ENCODE measurements at places on chromosomes 1 and 21.

GRCh38 chr1:203369666-203370065 lies 18.7 kb upstream of the FMOD start:
- DNase-seq = no peak

DNA sequence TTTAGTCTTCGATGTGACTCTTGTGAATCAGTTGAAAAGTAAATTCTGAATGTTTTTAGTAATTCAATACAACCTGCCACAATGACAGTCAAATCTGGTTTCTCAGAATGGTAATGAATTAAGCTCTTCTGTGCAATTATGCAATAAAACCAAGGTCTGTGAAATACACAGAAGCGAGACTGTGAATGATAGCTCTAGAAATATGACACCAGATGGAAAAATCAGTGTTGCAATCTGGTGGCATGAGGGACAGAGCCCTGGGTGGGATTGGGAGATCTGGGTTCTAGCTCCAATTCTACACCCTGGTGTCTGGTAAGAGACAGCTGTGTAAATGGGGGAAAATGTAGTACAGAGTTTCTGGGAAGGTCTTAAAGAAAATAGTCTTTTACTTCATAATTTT lies 586.4 kb upstream of the ZRANB2 start:
- no peak for DNase-seq

DNA sequence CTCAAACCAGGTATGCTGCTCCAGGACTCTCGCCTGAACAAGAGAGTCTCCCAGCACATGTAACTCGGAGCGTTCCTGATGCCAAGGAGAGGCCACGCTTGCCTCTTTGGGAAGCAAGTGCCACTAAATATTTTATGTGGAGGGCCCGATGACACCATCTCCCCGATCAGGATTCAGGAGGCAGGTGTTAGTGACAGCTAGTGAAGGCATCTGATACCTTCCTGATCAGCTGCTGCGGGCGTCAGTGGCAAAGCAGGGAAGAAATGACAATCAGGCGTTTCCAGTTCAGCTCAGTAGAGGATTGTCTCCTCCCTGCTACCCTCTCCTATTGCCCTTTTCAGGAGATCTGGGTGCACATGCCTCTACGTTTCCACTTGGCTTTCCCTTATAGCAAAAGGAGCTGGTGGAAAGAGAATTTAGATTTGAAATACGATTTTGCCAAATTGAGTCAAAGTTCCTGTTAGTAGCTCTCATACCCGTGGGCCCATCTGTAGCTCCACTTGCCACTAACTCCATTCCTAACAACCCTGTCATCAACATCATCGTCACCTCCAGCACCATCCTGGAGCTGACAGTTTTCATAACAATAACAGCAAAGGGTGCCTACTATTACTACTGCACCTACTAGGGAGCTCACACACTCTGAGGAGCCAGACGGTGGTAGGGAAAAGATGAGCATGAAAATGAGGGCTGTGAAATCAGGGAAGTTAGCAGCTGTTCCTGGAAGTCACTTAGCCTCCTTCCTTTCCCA lies 21.6 kb downstream of the PLXNA2 start:
- DNase-seq = no peak

DNA sequence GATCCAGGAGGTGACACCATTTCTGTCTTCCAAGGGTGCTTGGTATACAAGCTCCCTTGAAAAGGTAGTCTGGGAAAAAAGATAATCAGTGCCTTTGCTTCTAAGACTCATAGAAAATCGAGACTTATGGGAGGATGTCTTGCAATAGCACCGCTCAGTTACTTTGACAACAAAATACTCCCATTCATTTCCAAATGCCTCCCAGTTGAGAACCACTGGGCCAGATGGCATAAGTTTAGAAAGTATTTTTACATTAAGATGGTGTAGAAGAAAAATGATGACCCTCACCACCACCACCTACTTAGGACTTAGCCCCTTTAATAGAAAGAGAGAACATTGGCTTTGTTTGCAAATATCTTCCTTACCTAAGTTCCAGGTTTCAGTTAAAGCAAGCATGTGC lies 4.6 kb downstream of the TRMT13 start:
- no peak for DNase-seq

DNA sequence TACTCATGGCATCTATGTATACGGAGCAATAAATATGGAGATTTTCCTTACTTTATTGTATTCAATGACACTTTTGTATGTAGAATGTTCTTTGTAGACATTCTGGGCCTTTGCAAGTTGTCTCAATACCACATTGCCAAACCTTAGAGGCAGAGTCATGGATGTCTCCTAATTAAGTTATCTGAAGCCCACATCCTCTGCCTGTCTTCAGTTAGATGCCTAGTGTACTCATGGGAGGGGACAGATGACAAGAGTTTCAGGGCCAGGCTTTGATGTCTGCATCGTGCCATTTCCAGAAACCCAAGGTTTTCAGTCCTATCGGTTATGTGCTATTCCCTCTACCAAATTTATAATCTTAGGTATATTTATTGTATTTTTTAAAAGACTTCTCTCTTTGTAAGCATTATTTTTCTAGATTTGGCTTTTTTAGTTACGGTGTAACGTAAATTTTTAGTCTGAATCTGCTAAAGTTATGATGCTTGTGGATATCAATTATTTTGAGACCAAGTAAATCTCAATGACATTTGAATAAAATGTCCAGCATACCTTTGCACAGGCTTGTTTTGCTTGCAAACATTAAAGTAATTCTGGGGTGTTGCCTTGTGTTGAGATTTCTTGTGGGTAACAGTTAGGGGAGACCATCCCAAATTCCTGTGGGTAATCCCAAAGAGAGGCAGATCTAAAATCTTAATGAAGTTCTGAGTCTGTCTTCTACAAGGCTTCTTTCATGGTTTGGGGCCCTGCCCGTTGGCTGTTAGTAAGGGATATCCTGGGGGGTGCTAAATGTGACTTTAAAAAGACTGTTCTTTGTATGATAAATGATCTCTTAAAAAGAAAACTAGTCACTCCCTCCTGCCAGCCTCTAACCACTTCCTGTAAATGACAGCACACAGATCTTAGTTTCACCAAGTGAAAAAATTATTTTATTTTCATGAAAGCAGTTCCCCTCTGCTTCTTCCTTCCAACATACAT lies 8.0 kb upstream of the MACF1 start:
- DNase-seq = no peak

GRCh38 chr1:231583376-231583775 lies 43.2 kb upstream of the DISC1 start:
- DNase-seq = no peak

GRCh38 chr1:12640958-12641272 lies 3.0 kb upstream of the AADACL4 start:
- DNase-seq = no peak

GRCh38 chr1:97010566-97011264 lies 289.1 kb downstream of the PTBP2 start:
- DNase-seq = no peak

DNA sequence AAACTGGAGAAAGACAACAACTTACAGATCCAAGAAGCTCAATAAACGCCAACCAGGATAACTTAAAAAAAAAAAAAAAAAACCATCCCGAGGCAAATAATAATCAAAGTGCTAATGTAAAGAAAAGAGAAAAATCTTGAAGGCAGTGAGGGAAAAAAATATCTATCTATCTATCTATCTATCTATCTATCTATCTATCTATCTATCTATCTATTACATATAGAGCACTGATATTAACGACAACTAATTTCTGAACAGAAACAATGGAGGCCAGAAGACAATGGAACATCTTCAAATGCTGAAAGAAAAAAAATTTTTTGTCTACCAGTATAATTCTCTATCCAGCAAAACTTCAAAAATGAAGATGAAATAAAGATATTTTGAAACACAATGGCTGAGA lies 18.0 kb downstream of the PACC1 start:
- no peak for DNase-seq

- no peak for DNase-seq
Measured at GRCh38 chr1:8782001-8782620, 35.3 kb downstream of the RERE start.

DNA sequence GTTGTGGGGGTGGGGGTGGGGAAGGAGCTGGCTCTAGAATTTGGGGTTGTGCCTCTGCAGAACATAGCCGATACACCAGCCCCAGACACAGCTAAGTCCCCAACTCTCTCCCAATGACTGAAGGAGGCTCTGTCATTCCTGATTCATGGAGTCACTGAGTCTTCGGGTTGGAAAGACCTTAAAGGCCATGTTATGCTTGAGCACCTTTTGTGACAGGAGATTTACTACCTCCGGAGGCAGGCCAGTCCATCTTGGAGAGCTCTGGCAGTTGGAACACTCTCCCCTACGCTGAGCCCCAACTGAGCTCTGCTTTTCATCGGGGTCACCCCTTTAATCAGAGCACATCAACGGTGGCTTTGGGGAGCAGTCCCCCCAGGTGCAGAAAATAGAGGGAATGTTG lies 284.4 kb upstream of the GJB5 start:
- DNase-seq = no peak

DNA sequence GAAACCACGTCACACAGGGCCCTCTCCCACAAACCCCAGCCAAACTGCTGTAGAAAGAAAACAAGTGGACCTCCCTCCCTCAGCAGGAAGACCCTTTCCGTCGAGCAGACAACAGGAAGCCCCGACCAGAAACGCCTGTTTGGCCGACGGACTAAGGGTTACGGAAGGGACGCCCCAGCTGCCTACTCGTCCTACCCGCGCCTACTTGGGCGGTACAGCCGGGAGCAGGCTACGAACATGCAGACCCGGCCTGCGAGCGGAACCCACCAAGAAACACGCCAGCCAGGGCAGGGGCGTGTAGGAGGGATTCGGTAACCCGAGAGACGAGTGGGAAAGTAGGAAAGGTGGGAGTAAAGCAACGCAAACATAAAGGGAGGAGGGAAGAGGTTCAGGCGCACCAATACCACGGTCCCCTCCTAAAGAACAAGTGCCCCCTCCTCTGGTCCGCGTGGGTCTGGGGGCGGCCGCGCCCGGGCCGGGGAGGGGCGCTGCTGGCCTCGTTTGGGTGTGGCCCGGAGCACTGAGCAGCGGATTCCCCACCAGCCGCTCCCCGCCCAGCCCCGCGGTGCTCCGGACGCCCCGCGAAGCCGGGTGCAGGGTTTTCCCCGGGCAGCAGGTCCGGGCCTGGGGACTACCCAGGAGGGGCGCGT lies 450 bp downstream of the S100A10 start:
- DNase-seq = no peak

- no peak for DNase-seq
Measured at GRCh38 chr1:202237052-202237451, 43.5 kb downstream of the LGR6 start.

GRCh38 chr1:154877370-154877974 lies 7.4 kb upstream of the KCNN3 start:
- DNase-seq = no peak

- no peak for DNase-seq
Measured at GRCh38 chr1:30375156-30375555, 348.2 kb downstream of the MATN1 start.

GRCh38 chr1:206770531-206771337 lies at the start of gene IL19:
TSS of gene IL19 (plus strand) at chr1:206770773. CDS start at chr1:206836663, 65,890 bp downstream.
- no peak for DNase-seq

- no peak for DNase-seq
Measured at GRCh38 chr1:162011337-162012012, 12.2 kb downstream of the OLFML2B start.

DNA sequence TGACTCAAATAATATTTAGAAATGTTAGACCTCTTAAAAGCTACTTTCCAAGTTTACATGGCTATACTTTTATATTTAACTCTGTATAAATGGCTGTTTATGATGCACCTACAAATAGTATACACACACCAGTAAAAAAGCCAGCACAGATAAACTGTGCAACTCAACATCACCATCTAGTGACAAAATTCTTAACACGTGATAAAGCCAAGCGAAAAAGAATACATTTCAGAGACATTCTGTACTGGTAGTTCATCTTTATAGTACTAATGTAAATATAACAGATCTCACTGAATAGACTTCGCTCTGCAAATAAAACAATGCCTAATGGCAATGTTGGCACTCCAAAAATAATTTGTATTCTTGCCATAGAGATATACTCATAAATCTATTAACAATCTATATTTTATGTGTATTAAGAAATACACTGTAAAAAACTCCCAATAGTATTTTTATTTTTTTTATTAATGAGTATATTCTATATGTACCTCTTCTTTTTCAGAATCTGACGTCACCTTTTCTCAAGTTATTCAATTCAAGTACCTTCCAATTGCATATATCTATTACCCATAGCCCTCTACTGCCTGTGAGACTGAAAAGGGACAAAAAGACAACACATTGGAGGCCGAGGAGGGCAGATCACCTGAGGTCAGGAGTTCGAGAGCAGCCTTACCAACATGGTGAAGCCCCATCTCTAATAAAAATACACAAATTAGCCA lies 100.2 kb downstream of the DPYD start:
- DNase-seq = no peak

DNA sequence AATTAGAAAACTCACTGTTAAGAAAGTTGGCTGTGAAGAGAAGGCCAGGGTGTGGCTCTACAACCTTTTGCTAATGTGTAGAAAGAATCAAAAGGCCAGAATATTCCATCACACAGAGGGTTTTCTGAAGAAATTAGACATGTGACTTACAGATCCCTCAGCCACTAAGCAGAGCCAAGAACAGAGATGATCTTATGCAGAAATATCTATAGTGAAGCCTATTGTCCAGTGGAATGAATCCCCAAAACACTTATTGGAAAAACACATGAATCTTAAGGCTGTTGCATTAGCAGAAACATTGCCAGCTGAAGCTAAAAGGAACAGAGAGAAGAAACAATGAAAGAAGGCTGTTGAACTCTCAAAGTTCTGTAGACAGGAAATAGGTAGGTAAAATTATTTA lies 979.2 kb downstream of the MRPL39 start:
- DNase-seq = no peak

GRCh38 chr1:11831945-11832725 lies 15.4 kb downstream of the NPPA start:
- DNase-seq = no peak

- DNase-seq = no peak
Measured at GRCh38 chr1:69377507-69377906, 190.2 kb upstream of the LRRC7 start.

DNA sequence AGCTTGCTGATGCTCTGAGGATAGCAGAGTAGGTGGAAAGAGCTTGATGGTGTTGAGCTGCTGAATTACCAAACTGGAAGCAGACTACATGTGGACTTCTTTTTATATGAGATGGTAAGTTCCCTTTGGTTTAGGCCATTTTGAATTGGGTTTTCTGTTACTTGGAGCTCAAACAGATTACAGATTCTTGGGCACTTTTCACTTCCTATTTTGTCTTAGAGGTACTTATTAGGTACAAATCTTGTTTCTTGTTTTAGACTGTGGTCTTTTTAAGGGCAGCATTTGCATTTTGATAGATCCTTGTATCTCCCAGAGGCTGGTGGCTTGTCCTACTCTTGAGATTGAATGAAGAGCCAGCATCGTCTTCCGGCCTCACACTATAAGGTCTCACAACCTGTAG lies 70.2 kb downstream of the GADD45A start:
- no peak for DNase-seq

DNA sequence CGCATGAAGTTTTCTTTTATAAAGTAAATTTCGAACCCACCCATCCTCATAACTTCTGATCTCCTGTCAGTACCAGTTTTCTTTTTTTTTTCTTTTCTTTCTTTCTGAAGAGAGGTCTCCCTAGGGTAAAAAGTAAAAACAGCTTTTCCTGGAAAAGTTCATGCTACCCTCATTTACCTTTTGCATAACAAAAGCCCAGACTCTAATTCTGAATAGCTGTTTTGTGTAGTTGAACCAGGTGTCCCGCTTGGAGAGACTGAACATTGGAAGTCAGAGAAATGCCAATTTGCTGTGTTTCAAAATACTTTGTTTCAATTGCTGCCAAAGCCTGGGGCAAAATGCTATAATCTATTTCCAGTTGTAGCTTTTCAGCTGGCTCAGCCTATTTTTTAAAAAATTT lies 113.7 kb upstream of the RUNX1 start:
- no peak for DNase-seq

- no peak for DNase-seq
Measured at GRCh38 chr1:174789399-174789798, 210.3 kb upstream of the CACYBP start.

All from stimulated activated CD4-positive, alpha-beta T cell treated with anti-CD3 and anti-CD28 coated beads, Interleukin-1b, Interleukin-23, amount 100 ng/mL, for 1 hour (primary cell).